ENCODE measurements at places on chromosomes 1 and 21. TPM values are rescaled to one million over a fixed set of nuclear protein-coding genes. Genes with fewer than 3 reads are reported as not detected.

- H3K4me1 ChIP-seq, result peaks cover 4% of the 10 kb centered on the region
- H3K27me3 ChIP-seq, result peaks cover 28% of the 10 kb centered on the region
- H3K4me3 ChIP-seq, result peak overlapping the region; percentile 5
Measured at GRCh38 chr1:202192770-202193613, 607 bp upstream of the LGR6 start.

DNA sequence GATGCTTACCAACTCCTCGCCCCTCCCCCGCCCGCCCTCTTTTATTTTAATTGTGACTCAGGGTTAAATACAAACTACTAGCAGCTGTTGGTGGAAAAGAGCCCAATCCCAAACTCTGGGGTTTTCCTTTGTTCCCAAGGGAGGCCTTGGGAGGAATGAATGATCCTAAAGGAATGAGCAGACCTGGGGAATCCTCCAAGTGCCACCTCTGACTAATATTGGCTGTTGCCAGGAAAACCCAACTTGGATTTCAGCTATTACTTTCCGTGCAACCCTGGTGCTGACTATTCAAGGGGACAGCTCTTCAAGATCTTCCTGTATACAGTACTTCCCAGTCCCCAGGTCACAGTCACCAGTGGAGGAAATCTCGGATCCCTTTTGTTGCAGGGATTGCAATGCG lies 1.3 kb upstream of the S100A10 start:
- no peak overlapping the region for H3K4me3 ChIP-seq
- peak overlapping the region; percentile 79 for H3K27ac ChIP-seq
- DNase-seq, result peak; percentile 98

GRCh38 chr1:44822131-44822701 lies 13.9 kb downstream of the BTBD19 start:
- H3K27me3 ChIP-seq, result no peaks in the 10 kb centered on the region
- H3K27ac ChIP-seq, result no peak overlapping the region
- peaks cover 11% of the 10 kb centered on the region for H3K4me1 ChIP-seq
- H3K4me3 ChIP-seq, result no peak overlapping the region
- no peaks in the 10 kb centered on the region for H3K36me3 ChIP-seq

DNA sequence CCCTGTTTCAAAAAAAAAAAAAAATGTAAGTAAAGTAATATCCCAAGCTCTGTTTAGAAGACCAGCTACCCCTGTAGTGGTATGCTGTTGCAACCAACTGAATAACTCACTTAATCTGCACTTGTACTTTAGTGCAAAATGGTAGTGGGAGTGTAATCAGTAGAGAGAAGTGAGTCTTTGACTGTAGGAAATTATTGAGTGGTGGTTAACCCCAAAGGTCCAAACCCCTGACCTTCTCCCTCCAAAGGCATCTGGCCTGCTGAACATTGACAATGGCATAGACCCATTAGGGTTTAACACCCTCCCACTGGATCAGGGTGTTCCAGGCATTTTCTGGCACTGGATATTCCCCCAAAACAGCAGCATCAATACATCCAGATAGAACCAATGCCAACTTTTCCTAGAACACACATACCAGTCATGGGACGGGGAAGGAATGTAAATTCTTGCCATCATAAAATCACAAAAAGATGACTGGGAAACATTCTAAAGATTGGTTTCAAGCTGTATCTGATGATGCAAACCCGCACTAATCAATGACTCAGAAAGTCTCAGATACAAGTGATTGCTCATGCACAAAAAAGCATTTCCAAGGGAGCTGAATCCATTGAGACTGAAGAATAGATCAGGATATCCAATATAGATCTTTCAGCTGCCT lies 110.3 kb downstream of the MRPL39 start:
- H3K4me1 ChIP-seq, result no peaks in the 10 kb centered on the region
- no peaks in the 10 kb centered on the region for H3K27me3 ChIP-seq
- no peak overlapping the region for H3K27ac ChIP-seq
- DNase-seq, result peak; percentile 47
- H3K36me3 ChIP-seq, result no peaks in the 10 kb centered on the region

GRCh38 chr1:8259498-8260290 lies 58.2 kb upstream of the SLC45A1 start:
- no peaks in the 10 kb centered on the region for H3K36me3 ChIP-seq
- no peaks in the 10 kb centered on the region for H3K27me3 ChIP-seq
- peaks cover 15% of the 10 kb centered on the region for H3K4me1 ChIP-seq
- peak overlapping the region; percentile 4 for H3K4me3 ChIP-seq
- peak overlapping the region; percentile 7 for H3K27ac ChIP-seq
- peak; percentile 82 for DNase-seq

DNA sequence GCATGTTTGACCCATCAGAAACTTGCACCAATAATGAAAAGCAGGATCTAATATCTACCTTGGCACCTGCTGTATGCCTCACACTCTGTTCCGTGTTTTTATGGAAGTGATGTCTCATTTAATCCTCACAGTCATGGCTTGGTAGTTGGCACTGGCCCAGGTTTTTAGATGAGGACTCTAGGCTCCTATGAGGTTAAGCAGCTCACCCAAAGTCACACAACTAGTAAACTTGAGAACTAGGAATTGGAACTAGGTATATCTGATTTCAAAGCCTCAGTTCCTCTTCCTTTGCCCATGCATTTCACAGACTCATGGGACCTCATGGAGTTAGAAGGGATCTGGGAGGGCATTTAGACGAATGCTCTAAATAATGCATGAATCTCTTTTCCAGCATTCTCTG lies 21.3 kb upstream of the TARBP1 start:
- peaks cover 34% of the 10 kb centered on the region for H3K4me1 ChIP-seq
- no peak overlapping the region for H3K4me3 ChIP-seq
- no peaks in the 10 kb centered on the region for H3K36me3 ChIP-seq
- H3K27ac ChIP-seq, result peak overlapping the region; percentile 91
- no peak for DNase-seq
- no peaks in the 10 kb centered on the region for H3K27me3 ChIP-seq

GRCh38 chr1:64928325-64928724 lies 38.0 kb downstream of the JAK1 start:
- peaks cover 10% of the 10 kb centered on the region for H3K4me1 ChIP-seq
- no peak overlapping the region for H3K27ac ChIP-seq
- no peaks in the 10 kb centered on the region for H3K36me3 ChIP-seq

GRCh38 chr1:33074193-33074945 lies 6.6 kb upstream of the AZIN2 start:
- H3K4me1 ChIP-seq, result no peaks in the 10 kb centered on the region
- H3K27ac ChIP-seq, result no peak overlapping the region

DNA sequence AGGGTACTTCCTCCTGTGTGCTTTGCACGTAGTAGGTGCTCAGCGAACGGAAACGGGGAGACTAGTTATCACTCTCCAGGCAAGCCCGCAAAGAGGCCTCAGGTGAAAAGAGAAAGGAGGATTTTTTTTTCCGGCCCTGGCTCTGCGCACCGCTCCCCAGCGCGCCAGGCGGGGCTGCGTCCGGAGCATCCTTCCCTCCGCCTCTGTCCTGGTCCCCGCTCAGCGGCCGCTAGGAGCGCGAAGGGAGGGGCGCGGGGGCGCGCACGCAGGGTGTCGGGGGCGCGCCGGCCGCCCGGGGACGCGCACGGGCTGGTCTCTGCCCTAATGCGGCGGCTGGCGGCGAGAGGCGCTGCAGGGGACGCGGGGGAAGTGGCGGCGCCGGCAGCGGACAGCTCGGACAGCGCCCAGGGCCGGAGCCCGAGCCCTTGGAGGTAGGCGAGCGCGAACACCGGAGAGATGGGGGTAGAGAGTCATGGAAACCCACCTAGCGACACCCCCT lies 42.3 kb upstream of the NFASC start:
- H3K27me3 ChIP-seq, result peaks cover 4% of the 10 kb centered on the region
- H3K4me1 ChIP-seq, result peaks cover 20% of the 10 kb centered on the region
- peak overlapping the region; percentile 59 for H3K4me3 ChIP-seq
- H3K27ac ChIP-seq, result no peak overlapping the region

Gene TNFRSF1B
- not detected for total RNA-seq
